ENCODE measurements at places on chromosomes 4 and X.

DNA sequence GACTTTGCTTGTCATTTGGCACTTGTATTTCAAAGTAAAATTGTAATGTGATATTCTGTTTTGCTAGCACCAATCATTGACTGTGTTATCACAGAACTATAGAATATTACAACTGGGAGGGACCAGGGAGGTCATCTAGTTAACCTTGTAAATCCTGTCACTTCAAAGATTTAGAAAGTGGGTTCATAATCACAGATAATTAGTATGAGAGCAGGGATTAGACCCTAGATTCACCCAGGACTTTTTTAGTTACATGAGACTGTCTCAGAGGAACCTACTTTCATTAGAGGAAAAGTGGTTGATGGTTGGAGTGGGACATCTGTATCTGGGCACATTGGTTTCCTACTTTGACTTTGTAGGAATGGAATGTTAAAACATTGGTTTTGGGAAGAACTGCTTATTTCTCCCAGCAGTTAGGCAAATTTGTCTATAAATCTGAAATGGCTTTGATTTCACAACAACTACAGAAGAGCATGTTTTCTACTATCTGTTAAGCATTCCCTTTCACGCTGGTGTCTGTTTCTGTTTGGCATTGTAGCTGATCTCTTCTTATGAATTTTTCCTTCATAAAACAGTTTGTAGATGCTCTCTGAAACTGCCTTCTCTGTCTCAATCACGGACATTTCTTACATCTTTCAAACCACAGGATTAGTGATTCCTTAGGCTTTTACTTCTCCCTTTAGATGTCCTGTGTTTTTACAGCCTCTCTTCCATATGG, 144.1 kb downstream of the DIPK2B start:
- DNase-seq, result no peak

DNA sequence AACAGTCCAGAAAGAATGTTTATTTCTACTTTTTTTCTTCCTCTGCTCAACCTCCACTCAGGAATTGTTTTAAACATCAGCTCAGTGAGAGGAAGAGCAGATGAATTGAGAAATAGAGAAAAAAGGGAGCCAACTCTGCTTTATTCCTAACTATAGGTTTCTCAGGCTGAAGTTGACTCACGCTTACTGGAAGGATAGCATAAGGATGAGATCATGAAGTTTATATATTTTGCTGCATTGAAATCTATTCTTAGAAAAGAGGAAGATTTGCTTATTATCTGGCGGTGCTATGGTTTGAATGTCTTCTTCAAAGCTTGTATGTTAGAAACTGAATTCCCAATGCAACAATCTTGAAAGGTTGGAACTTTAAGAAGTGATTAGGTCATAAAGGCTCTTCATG, 1673.4 kb upstream of the PCDH7 start:
- DNase-seq, result no peak

DNA sequence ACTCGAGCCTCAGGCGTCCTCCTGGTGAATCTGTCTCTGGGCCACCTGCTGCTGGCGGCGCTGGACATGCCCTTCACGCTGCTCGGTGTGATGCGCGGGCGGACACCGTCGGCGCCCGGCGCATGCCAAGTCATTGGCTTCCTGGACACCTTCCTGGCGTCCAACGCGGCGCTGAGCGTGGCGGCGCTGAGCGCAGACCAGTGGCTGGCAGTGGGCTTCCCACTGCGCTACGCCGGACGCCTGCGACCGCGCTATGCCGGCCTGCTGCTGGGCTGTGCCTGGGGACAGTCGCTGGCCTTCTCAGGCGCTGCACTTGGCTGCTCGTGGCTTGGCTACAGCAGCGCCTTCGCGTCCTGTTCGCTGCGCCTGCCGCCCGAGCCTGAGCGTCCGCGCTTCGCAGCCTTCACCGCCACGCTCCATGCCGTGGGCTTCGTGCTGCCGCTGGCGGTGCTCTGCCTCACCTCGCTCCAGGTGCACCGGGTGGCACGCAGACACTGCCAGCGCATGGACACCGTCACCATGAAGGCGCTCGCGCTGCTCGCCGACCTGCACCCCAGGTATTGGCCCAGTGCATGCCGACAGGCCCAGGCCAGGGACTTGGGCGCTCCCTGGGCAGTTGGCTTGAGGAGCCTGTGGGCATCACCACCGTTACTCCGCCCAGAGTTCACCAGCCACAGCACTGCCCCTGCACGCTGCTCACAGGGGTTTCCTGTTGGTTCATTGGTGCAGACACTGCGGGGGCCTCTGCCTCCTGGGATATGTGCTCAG, 1.1 kb downstream of the GPR78 start:
- DNase-seq, result no peak

GRCh38 chr4:39324897-39325613, 41.1 kb downstream of the RFC1 start:
- DNase-seq, result no peak

GRCh38 chr4:88967883-88968331, 89.1 kb downstream of the FAM13A start:
- no peak for DNase-seq

DNA sequence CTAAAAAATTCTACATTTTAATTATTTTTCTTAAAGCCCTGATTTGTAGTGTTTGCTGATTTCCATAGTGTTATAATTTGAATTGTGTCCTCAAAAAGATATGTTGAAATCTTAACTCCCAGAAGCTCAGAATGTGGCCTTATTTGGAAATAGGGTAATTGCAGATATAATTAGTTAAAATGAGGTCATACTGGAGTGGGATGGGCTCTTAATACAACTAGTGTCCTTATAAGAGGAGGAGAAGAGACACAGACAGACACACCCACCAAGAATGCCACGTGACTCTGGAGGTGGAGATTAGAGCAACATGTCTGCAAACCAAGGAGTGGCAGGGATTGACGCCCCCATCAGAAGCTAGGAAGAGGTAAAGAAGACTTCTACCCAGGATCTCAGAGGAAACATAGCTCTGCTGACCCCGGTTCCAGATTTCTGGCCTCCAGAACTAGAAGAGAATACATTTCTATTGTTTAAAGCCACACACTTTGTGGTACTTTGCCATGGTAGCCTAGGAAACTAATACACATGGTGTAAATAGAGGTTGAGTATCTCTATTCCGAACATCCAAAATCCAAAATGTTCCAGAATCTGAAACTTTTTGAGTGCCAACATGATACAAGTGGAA, 70.5 kb upstream of the IRF2 start:
- no peak for DNase-seq

- peak; percentile 2 for DNase-seq
Observed at GRCh38 chr4:962231-963208, 10.8 kb downstream of the DGKQ start.

- no peak for DNase-seq
Observed at GRCh38 chr4:169993531-169993930, 32.7 kb downstream of the MFAP3L start.

GRCh38 chr4:1772853-1773538, 20.1 kb upstream of the FGFR3 start:
- no peak for DNase-seq

- no peak for DNase-seq
Observed at GRCh38 chrX:39853417-39854030, 244.2 kb downstream of the BCOR start.

DNA sequence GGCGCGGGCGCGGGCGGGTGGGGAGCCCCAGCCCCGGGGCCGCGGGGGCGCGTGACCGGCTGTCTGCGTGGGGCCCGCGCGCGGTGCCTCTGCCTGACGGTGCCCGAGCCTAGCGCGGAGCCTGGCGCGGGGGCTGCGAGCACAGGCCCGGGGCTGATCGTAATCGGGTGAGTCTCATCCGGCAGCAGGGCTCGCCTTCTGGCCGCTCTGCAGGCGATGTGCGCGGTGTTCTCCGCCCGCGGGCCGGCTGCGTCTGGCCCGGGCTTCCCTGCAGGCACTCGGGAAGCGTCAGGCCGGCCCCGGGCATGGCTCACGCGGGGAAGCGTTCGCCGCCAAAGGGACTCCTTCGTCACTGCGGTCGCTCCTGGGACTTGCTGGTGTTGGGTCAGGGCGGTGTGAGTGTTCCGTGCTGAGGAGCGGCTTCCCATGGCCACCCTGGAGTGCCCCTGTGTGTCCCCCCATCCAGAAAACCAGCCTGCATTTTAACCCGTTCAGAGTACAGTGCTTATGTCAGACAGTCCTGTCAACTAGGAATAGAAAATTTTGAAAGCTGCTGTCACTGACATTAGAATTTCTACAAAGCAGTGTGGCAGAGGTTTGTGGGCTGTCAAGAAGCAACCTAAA, 40.6 kb downstream of the FAM149A start:
- no peak for DNase-seq

- DNase-seq, result no peak
Observed at GRCh38 chr4:65668201-65669089, 1.8 kb downstream of the EPHA5 start.

DNA sequence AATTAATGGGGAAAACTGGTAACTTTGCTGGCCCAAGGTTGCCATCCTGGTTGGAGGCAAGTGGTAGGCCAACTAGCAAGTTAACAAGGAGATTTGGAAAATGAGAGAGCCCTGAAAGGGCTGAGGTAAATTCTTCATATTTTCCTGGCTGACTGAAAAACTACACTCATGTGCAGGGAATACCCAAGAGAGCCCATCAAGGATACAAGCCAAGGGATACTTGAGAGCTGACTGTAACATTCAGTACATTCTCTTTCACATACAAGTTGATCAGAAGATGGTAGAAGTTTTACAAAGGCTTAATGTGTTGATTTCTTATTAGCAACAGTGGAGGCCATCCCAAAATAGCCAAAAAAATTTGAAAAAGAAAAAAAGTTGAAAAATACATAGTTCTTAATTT, 33.3 kb downstream of the IL2 start:
- DNase-seq, result no peak

DNA sequence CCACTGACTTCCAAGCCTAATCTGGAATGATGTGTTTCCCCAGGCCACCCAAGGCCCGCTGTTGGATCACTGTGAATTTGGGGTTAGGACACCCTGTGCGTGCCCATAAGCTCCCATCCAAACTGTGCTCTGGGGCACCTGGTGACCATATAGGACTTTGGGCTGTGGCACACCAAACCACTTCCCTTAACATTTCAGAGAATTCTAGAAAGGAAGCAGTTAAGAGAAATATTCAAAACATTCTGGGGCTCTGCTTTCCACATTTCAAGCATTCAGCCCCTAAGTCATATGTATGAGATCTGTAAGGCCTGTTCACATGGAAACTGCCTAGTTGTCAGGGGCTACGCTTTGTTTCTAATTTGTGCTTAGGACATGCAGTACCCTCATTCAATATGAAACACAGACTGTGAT, 14.4 kb downstream of the VGLL1 start:
- no peak for DNase-seq

- no peak for DNase-seq
Observed at GRCh38 chrX:111837197-111837596, 38.8 kb upstream of the TRPC5OS start.

DNA sequence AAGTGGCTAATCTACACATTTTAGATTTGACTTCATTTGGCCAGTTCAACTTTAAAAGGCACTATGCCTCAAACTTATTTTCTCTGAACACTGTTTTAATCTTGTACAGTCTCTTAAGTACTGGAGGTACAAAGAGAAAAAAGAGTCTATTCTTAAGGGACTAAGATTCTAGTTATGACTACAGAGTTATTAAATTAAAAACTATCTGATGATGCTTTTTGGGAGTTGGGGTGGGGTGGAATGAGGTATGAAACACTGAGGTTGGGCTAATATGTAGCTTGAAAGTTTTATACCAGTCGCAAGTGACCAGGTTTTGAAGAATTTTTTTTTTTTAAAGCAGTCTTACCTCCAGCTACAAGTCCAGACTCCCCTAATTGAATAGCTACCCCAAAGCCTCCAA, 17.7 kb upstream of the GPR34 start:
- DNase-seq, result no peak

DNA sequence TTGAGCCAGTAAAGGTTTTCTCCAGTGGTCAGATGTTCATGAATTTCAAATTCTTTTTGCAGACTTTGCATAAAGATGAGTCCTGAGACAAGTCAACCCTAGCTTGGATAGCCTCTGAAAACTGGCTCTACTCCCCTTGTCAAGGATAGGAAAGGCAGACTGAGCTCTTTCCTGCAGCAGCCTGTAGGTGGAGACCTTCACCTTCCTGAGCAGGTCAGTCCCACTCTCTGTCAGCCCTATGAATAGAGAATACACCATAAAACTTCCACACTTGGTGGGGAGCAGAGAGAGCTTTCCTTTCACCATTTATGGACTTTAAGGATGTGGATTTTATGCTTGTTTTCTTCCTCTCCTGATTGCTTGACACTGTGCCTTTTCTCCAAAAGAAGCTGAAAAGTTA, 41.9 kb downstream of the PCDH19 start:
- DNase-seq, result no peak

- DNase-seq, result no peak
Observed at GRCh38 chrX:20267931-20268701, 1.4 kb upstream of the RPS6KA3 start.

DNA sequence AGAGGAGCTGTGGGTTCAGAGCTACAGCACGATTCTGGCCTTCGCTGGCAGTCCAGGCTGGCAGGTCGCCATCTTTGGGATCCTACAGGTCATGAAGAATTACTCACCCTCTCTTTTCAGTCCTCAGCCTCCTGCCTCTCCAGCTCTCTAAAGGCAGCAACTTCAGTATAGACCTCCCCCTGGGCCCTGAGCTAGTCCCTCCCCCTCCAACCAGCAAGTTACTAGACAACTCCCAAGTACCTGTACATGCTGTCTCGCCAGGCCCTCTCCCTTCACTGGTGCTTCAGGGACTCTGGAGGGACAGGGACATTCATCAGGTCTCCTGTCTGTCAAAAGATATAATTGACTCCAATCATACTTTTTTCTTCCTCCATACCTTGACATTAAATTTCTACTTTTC, at the start of gene GPR119:
Gene GPR119 (minus strand): TSS at position 155 of the 400 bp plus-strand sequence. CDS start 227 bp downstream, outside the sequence.
- no peak for DNase-seq

GRCh38 chrX:13695601-13696115, 6.7 kb downstream of the RAB9A start:
- DNase-seq, result no peak

DNA sequence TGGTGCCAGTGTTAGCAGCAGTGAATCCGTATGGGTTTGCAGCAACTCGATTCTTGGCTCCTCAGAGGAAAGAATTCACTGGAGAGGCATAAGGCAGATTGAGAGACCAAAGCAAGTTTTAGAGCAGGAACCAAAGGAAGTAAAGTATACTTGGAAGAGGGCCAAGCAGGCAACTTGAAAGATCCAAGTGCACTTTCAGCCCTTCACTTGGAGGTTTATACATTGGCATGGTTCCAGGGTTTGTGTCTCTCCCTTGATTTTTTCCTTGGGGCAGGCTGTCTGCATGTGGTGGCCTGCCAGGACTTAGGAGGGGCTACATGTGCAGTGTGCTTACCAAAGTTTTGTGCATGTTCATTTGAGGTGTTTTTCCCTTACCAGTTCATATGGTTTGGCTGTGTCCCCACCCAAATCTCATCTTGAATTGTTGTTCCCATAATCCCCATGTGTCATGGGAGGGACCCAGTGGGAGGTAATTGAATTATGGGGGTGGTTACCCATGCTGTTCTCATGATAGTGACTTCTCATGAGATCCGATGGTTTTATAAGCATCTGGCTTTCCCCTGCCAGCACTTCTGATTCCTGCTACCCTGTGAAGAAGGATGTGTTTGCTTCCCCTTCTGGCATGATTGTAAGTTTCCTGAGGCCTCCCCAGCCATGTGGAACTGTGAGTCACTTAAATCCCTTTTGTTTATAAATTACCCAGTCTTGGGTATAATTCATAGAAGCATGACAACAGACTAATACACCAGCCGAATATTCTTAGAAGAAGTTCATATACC, 86.2 kb upstream of the TSPAN5 start:
- DNase-seq, result no peak

- DNase-seq, result no peak
Observed at GRCh38 chr4:90580326-90580725, 453.1 kb downstream of the CCSER1 start.

- no peak for DNase-seq
Observed at GRCh38 chrX:119784747-119785446, 6.5 kb downstream of the RPL39 start.

- DNase-seq, result no peak
Observed at GRCh38 chrX:46653482-46653881, 79.9 kb downstream of the CHST7 start.

- DNase-seq, result no peak
Observed at GRCh38 chr4:146104541-146104940, 71.0 kb upstream of the LSM6 start.

All from NCI-H1436 treated with DMSO at 0.1 percent for 48 hours (cell line).